Activated effector memory CD4-positive, alpha-beta T cell treated with anti-CD3 and anti-CD28 coated beads, Interleukin-2, amount 50 U/mL, for 16 hours (primary cell): ENCODE measurements at places on chromosomes 3 and 15.

DNA sequence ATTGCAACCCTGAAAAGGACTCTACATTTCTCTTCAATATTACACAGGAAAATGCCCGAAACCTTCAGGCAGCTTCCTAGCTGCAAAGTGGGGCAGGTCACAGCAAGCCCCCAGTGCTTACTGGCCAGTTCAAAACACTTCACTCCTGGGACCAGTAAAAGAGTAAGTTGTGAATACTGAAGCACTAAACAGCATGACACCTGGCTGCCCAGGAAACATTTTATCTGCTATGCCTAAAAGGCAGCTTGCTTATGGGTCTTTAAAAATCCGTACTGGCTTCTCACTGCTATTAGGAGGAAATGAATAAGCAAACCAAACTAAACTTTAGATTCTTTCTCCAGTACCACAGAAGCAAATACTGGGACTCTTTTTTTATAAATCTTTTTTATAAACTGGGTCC, 457.9 kb upstream of the ALCAM start:
- no peak for DNase-seq

DNA sequence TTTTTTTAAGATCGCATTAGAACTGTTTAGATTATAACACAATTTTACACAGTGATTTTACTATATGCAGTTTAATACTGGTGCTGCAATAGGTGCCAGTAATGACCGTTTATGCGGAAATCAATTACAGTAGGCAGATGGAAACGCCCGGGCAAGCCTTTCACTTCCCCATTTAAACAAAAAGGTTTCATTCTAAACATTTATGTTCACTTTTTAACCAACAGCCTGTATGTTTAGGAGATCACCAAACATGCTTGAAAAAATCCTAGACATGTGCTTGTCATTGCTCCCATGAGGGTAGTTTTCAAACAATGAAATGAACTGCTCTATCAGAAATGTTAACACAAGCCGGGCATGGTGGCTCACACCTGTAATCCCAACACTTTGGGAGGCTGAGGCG, 2.7 kb downstream of the BNIP2 start:
- no peak for DNase-seq

DNA sequence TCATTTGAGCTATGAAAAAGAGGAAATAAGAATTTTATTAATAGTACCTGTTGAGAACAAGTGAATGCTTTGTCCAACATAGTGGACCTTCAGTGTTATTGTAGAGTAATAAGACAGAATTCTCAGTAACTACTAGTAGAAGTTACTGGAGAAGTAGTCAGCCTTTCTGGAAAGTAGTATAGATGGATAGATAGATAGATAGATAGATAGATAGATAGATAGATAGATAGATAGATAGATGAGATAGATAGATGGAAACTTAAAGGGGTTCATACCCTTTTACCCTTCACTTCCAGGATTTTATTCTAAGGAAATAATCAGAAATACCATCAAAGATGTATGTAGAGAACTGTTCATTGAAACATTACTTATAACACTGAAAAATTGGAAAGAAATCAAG, 5.2 kb downstream of the FAM162A start:
- DNase-seq, result no peak

GRCh38 chr15:35580606-35581005, 34.6 kb upstream of the DPH6 start:
- DNase-seq, result no peak

GRCh38 chr3:47318916-47319315, 36.2 kb downstream of the KLHL18 start:
- DNase-seq, result no peak

GRCh38 chr3:106272302-106272701, 403.5 kb upstream of the CBLB start:
- DNase-seq, result no peak

DNA sequence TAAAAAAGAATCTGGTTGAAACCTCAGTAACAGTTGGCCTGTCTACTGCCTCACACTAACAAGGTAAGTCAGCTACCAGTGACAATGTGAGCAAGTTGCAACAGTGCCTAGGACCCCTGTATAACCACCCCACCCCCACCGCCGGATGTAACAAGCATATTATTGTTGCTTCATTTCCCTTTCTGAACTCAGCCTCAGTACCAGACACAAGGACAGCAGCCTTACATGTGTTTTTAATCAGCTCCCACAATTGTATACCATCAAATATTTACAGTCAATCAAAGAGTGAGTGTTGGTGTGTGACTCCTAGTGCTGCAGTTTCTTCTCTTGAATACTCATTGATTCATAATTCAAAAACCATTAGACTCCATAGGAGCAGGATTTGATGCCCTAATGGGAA, 96.4 kb downstream of the PYDC2 start:
- DNase-seq, result no peak

GRCh38 chr15:87557881-87558280, 698.7 kb downstream of the NTRK3 start:
- DNase-seq, result no peak

- no peak for DNase-seq
These were observed 289.8 kb upstream of the ROPN1 start for GRCh38 chr3:124281453-124282316.

DNA sequence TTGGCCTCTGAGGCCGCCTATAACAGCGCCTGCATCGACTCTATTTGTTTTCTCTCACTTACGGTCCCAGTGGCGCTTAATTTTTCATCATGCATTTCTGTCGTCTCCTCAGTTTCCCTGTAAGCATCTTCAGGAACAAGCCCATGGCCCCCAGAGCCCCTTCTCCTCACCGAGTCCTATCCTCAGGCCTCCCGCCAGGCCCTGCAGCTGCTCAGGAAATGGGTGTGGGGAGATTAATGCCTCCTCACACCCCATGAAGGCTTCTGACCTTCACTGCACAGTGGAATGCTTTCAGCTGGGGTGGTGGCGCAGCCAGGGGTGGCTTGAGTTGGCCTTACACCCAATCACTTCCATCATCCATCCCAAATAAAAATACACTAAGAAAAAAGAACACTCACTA, 260.4 kb downstream of the FAM43A start:
- no peak for DNase-seq

DNA sequence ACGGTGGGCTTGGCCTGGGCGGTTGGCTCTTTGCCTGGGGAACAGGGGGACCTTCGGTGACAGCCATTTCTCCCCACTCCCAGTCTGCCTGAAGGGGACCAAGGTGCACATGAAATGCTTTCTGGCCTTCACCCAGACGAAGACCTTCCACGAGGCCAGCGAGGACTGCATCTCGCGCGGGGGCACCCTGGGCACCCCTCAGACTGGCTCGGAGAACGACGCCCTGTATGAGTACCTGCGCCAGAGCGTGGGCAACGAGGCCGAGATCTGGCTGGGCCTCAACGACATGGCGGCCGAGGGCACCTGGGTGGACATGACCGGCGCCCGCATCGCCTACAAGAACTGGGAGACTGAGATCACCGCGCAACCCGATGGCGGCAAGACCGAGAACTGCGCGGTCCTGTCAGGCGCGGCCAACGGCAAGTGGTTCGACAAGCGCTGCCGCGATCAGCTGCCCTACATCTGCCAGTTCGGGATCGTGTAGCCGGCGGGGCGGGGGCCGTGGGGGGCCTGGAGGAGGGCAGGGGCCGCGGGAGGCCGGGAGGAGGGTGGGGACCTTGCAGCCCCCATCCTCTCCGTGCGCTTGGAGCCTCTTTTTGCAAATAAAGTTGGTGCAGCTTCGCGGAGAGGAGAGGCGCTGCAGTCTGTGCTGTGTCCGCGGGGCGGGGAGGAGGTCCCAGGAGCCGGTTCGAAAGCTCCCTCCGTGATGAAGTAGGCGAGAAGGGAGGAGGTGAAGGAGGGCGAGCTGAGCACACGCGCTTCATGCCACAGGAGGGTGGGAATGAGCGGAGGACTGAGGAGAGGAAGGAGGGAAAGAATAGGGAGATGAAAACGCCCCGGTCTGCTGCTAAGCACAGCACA, 9.6 kb downstream of the CLEC3B start:
- DNase-seq, result peak; percentile 69

- no peak for DNase-seq
These were observed 37.0 kb upstream of the TMC3 start for GRCh38 chr15:81411051-81411450.

DNA sequence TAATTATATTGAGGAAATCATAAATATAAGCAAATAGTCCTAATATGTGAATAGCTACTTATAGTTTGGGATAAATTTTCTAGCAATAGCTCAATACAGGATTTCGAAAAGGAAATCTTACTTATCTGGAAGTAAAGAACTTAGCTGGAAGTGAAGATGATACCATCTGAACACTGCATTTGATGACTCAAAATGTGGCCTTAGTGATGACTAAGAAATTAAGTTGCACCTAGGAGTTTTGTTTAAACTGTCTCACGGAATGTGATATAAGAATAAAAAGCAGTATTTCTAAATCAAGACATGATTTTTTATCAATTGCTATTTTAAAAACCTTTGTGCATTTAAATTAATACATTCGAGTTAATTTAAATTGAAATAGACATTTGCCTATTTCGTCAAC, 91.2 kb downstream of the EOMES start:
- DNase-seq, result no peak

GRCh38 chr3:154040283-154040682, 80.9 kb upstream of the ARHGEF26 start:
- no peak for DNase-seq

DNA sequence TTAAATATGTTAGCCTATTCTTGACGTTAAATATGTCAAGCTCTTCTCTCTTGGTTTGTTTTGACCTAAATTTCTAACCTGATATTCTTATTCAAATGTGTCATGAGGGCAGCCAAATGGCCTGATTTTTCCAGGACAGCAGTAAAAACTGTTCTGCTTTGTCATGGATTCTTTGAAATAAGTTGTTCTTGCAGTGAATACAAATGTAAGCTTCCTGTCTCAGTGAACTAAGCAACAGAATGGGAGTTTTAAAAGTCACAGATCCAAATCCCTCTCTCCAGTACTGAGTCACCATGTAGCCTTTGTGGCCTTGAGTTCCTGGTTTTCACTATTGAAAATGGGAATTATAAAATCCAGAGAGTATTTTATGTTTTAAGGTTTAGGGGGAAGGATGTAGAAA, 301.8 kb downstream of the NLGN1 start:
- no peak for DNase-seq

DNA sequence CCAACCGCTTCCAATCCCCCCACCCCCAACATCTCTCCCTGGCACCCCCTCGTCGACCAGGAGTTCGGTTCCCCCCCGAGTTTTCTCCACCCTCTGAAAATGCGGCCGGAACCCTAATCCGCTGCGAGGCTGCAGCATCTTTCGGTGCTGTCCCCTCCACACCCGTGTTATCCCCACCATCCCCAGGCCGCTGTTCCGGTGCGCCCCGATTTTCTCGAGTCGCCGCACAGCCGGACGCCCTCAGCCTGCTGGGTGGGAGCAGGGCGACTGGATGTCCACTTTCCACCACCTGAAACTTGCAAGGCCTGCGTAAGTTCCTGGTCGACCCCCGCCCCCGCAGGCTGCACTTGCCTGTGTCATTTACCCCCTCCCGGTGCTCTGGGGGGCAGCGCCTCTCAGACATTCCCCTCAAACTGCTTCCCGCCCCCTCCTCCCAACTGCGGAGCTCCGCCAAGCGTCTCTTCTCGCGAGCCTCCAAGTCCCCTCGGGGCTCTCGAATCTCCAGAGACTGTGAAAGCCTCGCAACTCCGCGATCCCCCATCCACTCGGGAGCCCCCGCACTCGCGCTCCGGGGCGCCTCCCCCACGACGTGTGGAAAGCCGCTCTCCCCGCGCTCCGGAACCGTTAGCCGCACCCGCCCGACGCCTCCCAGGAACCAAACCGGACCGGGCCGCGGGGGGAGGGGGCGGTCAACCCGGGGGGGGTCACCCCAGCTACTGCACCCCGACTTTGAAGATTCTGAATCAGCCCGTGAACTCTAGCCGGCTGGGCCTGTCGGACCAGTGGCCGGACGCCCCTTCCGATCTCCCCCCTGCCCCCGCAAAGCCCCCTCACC, 566 bp downstream of the ETV5 start:
- DNase-seq, result peak; percentile 65

- no peak for DNase-seq
These were observed 900.6 kb downstream of the TUSC7 start for GRCh38 chr3:117610156-117610555.

GRCh38 chr3:41525303-41526064, 326.2 kb downstream of the CTNNB1 start:
- DNase-seq, result no peak

DNA sequence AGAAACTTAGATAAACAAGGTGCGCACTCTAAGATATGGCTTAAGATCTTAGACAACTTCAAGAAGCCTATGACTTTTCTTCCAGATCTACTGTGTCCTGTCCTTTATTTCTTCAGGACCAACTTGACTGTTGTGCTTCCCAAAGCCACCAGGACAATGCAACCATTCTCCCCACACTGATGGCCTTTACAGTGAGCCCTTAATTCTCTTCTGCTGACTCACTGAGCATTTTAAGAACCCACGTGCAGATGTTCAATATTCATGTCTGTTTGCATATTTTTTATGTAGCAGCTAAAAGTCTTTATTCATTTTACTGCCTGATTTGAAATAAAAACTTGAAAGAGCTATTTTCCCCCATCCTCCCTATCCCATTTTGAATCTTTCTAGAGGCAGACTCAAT, 103.3 kb upstream of the SLC2A2 start:
- no peak for DNase-seq

- DNase-seq, result peak; percentile 87
These were observed 1.9 kb upstream of the PLCD1 start for GRCh38 chr3:38031022-38031994.

DNA sequence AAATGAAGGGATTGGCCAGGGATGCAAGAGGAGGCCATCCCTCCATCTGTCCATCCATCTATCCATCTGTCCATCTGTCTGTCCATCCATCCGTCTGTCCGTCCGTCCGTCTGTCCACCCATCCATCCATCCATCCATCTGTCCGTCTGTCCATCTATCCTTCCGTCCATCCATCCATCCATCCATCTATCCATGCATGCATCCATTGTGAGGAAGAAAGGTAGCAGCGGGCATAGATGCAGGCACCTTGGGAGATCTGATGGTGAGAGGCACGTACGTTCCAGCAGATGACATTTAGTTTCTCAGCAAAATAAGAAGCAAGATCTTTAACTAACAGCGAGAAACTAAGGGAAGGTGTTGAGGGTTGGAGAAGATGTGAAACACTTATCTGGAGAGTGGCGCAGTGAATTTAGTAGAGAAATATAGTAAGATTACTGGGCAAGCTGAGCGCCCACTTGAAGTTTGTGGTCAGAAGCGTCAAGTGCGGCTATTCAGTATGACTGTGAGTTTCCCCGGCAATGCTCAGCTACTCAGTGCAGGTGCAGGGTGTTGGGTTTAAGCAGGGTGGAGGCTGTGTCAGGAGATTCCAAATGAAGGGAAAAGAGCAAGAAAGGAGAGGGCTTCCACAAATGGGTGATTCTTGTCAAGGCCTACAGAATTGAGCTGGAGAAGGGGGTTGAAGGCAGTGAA, 22.4 kb upstream of the SRP14 start:
- no peak for DNase-seq

DNA sequence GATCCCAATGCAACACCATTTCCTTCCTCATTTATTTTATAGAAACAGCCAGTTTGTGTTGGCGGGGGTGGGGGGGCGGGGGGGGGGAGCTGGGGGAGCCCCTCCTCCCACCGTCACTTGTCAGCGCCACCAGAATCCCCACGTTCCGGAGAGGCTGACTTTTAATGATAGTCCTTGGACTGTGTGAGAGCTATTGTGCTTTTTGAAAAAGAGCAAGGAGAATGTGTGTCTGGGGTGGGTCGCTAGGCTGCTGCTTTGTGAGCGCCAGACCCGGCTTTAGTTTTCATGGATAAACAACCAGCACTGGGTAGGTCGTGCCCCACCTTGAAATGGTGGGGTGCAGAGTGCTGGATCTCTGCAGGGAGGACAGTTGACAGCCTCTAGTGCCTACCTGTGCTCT, 135.0 kb upstream of the ONECUT1 start:
- DNase-seq, result no peak

GRCh38 chr15:24856397-24857390, 98.1 kb upstream of the SNRPN start:
- DNase-seq, result no peak

- no peak for DNase-seq
These were observed 19.3 kb upstream of the LZTFL1 start for GRCh38 chr3:45861043-45861719.
